ENCODE measurements at places on chromosomes 11 and 22.

- DNase-seq = no peak
Measured at GRCh38 chr11:123628936-123629683, 25.3 kb downstream of the SCN3B start.

- no peak for DNase-seq
Measured at GRCh38 chr11:13215149-13215548, 62.4 kb upstream of the BMAL1 start.

- DNase-seq = no peak
Measured at GRCh38 chr11:129652835-129653234, 162.8 kb upstream of the TMEM45B start.

- no peak for DNase-seq
Measured at GRCh38 chr11:131217313-131218310, 152.8 kb upstream of the NTM start.

DNA sequence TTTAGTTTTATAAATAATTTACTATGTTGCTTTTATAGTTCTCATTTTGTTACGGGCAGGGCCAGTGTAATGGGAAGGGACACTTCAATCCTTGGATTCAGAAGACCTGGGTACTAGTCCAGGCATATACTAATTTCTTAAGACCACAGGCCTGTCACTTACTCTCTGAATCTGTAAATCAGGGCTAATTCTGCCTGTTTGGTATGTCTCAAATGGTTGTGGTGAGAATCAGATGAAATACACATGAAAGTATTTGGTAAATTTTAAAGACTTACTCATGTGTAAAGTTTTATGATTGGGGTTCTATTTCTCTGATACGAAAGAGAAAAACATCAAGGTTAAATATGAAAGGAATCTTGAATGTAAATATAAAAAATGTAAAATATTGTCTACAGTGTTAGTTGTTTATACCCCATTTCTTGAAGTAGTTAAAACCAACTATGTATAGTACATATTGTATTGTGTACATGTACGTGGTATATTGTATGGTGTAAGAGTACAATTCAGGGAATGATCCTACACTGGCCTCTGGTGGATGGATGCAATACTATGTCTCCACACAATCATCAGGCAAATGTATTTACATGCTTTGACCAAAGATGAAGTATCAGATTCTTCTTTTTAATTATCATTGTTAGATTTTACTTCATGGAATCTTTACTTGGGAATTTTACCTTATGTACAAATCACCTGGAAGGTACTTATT, 24.5 kb upstream of the RAG2 start:
- DNase-seq = peak; percentile 17

- no peak for DNase-seq
Measured at GRCh38 chr22:36351921-36352802, 35.6 kb downstream of the MYH9 start.

GRCh38 chr11:19987331-19987801, 172.9 kb downstream of the DBX1 start:
- no peak for DNase-seq

DNA sequence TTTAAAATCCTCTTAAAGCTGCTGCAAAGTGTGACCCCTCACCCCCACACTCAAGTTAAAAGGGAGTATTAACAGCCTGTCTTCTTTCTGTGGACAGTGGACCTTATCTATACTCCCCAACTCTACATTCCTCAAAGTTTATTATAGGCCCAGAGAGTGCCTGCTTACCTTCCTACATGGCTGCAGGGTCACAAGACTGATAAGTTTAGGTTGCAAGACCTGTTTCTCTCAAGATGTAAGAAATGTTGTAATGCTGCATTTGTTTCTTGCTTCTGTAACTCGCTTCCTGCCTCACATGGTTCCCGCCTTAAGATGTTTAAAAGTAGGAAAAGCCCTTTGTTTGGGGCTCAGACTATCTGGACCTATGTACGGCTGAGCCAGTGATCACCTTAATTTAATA, 10.1 kb upstream of the NXPE1 start:
- no peak for DNase-seq

DNA sequence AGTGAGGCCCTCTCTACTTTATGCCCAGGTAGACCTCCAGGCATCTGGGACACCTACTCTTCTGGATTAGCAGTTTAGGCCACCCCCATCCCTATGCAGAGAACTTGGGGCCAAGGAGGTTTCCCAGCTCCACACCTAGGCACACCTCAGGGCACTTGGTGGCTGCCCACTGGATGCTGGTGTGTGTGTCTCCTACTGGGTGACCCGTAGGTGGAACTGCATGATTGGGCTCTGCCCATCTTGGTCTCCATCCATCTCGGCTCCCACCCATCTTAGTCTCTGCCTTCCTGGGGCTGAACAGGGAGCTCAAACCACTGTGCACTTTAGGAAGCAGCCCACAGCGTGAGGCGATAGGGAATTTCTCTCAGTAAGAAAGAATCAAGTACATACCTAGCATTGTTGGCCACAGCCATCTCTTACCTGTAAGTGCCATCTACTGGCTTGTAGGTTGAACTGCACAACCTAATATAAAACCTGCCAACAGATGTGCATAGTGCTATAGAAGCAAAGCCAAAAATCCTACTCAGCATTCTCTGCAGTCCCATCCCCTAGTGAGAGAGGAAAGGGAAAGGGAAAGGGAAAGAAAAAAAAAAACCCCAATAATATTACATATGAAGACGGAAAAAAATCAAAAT, 61.6 kb upstream of the PTPN5 start:
- DNase-seq = peak; percentile 30

DNA sequence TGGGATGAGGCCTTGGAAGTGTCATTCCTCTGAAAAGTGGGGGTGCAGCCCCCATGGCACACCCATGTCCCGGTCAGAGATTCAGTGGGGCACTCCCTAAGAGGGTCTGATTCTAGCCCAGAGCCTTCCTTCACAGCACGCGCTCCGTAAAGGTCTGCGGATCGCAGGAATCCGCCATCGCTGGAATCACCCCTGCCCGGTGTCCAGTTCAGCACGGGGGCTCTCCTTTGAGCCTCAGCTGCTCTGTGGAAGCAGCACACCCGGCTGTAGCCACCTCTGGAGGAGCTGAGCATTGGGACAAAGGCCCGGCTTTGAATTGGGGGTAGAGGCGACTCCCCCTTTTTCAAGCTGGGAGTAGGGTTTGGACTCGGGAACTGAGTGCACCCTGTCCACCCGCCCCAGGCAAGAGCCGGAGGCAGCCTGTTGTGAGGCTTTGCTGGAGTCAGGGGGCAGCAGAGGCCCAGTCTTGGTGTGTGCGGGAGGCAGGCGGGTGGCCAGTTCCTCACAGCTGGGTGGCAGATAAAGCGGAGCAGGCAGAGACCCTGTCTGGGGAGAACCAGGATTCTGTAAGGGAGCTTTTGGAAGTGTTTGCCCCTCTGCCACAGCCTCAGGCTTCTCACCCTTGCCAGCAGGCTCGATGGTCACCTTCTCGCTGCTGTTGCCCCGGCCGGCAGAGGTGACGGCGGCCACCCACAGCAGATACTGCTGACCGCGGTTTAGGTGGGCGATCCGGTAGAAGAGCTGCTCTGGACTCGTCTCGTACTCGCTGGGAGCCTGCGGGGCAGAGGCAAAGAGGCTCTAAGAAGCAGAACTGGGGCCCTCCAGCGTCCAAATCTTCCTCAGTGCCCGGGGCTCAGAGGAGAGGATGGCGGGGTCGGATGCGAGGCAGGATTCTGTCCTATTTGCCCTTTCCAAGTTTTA, 115.9 kb downstream of the CEP164 start:
- no peak for DNase-seq

DNA sequence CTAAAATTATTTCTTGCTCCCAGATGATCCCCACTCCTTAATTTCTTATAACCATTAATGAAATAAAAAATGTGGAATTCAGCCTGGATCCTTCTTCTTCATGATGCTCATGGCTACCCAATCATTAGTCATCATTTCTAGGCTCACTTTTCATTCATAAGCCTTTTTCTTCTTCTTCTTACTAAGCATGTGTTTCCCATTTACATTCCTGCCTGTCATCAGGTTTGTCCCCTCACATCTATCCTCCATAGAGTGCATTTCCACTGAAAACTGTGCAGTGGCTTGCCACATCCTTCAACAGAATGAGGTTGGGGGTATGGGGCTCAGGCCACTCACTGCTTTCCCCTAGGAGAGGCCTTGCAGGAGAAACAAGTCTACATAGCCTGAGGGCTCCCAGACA, 35.8 kb upstream of the NTM start:
- no peak for DNase-seq

- DNase-seq = no peak
Measured at GRCh38 chr11:128574576-128575011, 12.8 kb downstream of the ETS1 start.

- DNase-seq = peak; percentile 94
Measured at GRCh38 chr11:64971421-64972233, at the start of gene MAJIN. Gene MAJIN, minus strand, starts transcription at chr11:64972108. Its CDS starts 12,703 bp downstream, at chr11:64959405.

DNA sequence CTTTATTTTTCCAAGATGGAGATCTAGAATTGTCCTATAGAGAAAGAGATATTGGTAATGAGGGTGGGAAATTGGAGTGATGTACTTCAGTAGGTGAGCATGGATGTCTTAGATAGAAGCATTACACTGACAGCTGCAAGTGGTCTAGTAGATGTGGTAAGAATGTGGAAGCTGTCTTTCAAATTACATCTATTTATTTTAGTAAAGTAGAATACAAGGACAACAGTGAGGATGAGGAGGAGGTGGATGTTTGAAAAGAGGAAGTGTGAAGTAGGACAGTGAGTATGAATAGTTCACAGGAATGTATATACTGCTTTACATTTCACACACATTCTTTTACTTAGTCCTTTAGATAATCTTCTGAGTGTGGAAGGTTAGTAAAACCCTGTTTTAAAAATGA, 64.2 kb downstream of the HIPK3 start:
- no peak for DNase-seq

DNA sequence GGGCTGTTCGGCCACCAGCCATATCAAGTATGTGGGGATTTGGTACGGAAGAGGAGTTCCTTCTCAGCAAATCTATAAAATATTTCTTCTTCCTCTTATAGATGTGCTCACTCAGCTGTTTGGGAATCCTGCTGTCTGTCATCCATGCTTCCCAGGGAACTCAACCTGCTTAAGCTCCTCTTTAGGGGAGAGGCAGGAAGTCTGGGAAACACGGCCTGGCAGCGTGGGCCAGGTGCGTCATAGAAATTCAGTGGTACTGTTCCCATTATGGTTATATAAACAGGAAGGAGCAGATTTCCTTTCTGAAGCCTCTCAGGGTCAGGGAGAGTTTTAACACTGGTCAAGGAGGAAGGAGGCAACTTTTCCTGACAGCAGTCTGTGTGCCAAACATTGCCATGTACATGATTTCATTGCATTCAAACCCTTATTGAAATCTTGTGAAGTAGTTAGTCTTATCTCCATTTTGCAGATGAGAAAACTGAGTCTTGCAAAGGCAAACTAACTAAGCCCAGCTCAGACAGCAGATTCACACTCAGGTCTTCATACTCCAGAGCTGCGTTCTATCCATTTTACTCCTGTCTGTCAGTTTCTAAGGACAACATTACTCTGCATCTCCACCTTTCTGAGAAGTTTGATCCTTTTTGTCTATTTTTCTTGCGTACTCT, 35.4 kb upstream of the AMOTL1 start:
- no peak for DNase-seq

- peak; percentile 55 for DNase-seq
Measured at GRCh38 chr11:71998649-71999310, at the start of gene IL18BP. Gene IL18BP, plus strand, starts transcription at chr11:71998909. Its CDS starts 1,076 bp downstream, at chr11:71999985.

DNA sequence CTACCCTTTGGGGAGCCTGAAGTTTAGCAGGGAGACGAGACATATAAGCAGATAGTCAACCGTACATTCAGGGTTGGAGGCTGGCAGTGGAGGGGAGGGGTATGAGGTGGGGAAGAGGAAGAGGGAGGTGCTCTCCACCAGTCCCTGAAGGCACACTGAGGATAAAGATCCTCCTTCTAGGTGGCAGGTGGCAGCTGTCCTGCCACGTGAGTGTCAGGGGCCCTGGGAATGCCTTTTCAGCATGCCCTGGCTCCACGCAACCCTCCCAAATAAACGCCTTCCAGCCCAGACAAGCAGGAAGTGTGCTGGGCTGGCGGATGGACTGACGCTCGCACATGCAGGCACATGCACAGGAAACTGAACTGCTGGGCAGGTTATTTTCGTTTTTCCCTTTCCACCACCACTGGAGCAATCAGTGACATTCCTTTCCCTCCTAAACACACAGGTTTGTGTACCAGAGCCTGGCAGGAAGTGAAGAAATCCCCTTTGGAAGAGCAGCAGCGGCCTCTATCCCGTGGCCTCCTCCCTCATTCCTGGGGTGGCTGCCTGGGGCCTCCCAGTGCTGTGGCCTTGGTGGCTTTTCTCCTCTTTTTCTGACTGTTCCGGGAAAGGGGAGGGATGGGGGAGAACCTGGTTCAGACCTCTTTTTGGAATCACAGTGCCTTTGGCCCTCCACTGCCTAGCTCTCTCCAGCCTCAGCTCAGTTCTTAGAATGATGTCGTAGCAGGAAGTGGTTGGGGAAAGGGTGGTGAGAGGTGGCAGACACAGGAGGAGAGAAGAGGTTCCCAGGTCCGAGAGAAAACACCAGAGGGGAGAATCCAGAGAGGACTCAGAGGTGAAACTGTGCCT, 157.0 kb upstream of the TIMP3 start:
- peak; percentile 64 for DNase-seq

- DNase-seq = no peak
Measured at GRCh38 chr11:23604966-23605365, 744.7 kb upstream of the CCDC179 start.

DNA sequence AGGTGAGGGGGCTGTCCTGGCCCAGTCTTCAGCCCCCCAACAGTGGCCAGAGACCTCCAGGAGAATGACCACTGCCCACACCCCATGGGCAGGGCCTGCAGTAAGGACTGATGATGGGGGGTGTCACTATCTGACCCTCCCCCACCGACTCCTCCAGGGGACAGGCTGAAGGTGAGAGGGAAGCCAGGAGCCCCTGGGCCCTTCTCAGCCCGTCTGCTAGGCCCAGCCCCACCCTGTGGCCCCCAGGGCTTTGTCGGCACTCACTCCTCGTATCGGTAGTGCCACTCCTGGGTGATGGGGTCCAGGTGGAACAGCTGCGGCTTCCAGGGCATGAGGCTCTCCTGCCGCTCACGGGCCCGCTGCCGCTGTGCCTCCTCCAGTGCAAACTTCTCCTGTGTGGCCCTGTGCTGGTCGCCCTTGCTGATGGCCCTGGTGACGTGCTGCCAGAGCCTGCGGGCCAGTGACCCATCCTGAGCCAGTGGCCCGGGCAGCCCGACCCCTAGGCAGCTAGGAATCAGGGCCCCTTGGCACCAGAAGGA, 35.4 kb upstream of the CARS1 start:
- DNase-seq = no peak

DNA sequence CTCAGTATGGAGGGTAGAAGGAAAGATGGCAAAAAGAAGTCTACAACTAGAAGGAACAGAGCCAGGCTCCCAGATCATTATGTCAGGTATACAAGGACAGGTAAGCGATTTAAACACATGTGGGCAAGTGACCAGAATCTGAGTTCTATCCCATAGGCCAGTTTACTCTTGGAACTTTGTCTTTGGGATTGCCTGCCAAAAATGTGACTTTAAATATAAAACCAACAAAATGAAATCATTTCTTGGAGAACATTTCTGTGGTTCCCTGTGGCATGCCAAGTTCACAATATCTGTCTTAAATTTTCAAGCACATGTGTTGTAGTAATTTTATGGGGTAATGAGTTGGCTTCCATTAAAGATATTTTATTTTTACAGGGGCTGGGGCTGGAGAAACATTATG, 141.0 kb downstream of the SLC17A6 start:
- no peak for DNase-seq

Measured in activated CD4-positive, alpha-beta T cell treated with anti-CD3 and anti-CD28 coated beads, Interleukin-2, Interleukin-6, amounts not matched to agents 100 ng/mL and 50 ng/mL, durations not matched to agents 16 hours and 8 hours (primary cell).